Brain (organoid and tissue), 16 donors: ENCODE measurements at places on chromosomes 1 and 21. TPM values are rescaled to one million over a fixed set of nuclear protein-coding genes. Genes with fewer than 3 reads are reported as not detected.

KCNH1 gene
- polyA plus RNA-seq, result 5.2 TPM

VANGL2 gene
- 45.5 TPM for polyA plus RNA-seq

KCNE2 gene
- polyA plus RNA-seq, result not detected

S100B gene
- 549 TPM for polyA plus RNA-seq

S100A8 gene
- 4.3 TPM for polyA plus RNA-seq
